ENCODE measurements at places on chromosomes 11 and 22. TPM values are rescaled to one million over a fixed set of nuclear protein-coding genes. Genes with fewer than 3 reads are reported as not detected.

TRIM3 gene
- total RNA-seq: 37.1 TPM

DNA sequence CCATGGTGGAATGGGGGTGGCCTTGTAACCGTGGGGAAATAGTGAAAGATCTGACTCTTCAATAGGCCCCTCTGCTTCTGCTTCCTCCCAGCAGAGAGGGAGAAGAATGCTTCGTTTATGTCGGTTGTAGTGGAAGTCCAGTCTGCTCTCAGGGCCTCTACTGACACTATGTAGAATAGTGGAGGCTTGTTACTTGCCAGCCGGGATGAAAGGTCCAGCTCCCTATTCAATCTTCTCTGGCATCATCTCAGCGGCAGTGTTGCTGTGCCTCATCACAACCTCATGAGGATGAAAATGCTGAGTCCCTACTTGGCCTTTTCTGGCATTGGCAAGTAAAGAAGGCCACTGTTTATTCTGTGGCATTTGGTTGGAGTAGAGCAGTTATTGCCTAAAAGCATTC lies 820.9 kb upstream of the TENM4 start:
- no peak for DNase-seq

TMEM45B gene
- total RNA-seq: not detected

INS gene
- total RNA-seq: not detected

MYOD1 gene
- total RNA-seq: not detected

All from A673 (cell line).